ENCODE measurements at places on chromosomes 2 and 18. TPM values are rescaled to one million over a fixed set of nuclear protein-coding genes. Genes with fewer than 3 reads are reported as not detected.

FBLN7 gene
- 2.0 TPM for total RNA-seq

UGT1A6 gene
- 0.31 TPM for total RNA-seq

BMP10 gene
- total RNA-seq: not detected

SLC9A2 gene
- total RNA-seq: 0.30 TPM

SLC39A10 gene
- 15.2 TPM for total RNA-seq

C2orf74 gene
- 11.9 TPM for total RNA-seq

TCF23 gene
- total RNA-seq: not detected

PLGLB2 gene
- total RNA-seq: 0.76 TPM

RAD51AP2 gene
- total RNA-seq: not detected
